Caki2 (cell line): ENCODE measurements at places on chromosomes 6 and 20. TPM values are rescaled to one million over a fixed set of nuclear protein-coding genes. Genes with fewer than 3 reads are reported as not detected.

ZSCAN31 gene
- 97.8 and 235 TPM in 2 replicates for total RNA-seq

CTAGE9 gene
- total RNA-seq = not detected in 2 replicates

DNA sequence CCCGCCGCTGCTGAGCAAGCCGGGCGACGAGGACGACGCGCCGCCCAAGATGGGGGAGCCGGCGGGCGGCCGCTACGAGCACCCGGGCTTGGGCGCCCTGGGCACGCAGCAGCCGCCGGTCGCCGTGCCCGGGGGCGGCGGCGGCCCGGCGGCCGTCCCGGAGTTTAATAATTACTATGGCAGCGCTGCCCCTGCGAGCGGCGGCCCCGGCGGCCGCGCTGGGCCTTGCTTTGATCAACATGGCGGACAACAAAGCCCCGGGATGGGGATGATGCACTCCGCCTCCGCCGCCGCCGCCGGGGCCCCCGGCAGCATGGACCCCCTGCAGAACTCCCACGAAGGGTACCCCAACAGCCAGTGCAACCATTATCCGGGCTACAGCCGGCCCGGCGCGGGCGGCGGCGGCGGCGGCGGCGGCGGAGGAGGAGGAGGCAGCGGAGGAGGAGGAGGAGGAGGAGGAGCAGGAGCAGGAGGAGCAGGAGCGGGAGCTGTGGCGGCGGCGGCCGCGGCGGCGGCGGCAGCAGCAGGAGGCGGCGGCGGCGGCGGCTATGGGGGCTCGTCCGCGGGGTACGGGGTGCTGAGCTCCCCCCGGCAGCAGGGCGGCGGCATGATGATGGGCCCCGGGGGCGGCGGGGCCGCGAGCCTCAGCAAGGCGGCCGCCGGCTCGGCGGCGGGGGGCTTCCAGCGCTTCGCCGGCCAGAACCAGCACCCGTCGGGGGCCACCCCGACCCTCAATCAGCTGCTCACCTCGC is 1.5 kb downstream of the ARID1B start:
- DNase-seq = peak; percentile 67

- no peak for DNase-seq
Measured at GRCh38 chr6:55277646-55278045, 49.6 kb upstream of the GFRAL start.

DNA sequence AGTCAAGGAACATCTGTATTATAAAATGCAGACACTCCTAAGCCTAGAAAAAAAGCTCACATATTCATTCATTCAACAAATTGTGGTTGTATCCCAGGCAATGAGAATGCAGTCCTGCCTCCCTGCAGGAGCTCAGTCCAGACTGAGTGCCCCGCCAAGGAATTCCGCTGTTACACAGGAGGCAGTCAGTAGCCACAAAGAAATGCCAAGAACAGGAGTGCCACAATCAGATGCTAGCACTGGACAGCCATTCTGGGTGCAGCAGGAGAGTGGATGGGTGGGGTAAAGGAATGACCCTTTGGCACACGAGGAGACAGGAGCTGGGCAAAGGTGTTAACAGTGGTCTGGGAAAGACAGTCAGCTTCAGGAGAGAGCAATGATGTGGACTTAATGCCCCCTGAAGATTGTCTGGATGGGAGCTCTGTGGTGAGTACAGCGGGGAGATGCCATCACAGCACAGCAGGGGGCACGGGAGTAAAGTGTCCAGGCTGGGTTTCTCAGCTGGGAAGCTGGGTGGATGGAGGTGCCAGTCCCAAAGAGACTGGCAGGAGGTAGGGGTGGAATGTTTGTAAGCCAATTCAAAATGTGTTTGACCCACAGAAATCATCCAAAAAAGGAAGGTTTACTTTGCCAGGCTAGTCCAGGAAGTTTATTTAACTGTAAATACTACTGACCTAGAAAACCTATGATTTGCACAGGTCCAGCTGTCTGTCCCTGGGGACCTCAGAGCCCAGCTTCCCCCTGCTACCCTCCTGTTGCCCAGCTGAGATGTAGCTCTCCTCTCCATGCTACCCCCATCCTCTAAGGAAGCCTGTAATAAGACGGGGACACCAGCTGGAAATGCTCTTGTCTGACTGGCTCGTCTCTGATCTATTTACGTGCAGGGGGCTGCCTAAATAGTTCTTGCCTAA is 84.1 kb downstream of the SLC23A2 start:
- peak; percentile 53 for DNase-seq

GRCh38 chr6:22451962-22452361 is 117.4 kb upstream of the HDGFL1 start:
- DNase-seq = no peak

GRCh38 chr6:155341130-155341828 is 27.0 kb upstream of the TFB1M start:
- DNase-seq = peak; percentile 57

DNA sequence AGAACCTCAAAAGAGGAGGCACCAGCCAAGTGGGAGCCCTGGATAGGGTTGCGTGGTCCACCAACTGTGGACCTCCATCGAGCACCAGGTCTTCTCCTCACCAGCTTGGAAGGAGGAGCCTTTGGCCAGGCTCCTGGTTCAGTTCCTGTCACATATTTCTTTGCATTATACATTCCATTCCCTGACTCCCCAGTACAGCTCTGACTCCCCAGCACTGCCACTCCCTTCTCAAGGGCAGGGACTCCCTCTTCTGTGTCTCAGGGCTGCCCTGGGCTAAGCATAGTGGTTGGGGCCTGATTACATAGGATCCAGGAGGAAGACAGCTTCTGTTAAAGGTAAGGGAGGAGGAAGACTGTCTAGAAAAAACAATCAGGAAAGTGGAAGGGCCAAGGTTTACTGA is 91.1 kb downstream of the MRPL14 start:
- DNase-seq = no peak

DNA sequence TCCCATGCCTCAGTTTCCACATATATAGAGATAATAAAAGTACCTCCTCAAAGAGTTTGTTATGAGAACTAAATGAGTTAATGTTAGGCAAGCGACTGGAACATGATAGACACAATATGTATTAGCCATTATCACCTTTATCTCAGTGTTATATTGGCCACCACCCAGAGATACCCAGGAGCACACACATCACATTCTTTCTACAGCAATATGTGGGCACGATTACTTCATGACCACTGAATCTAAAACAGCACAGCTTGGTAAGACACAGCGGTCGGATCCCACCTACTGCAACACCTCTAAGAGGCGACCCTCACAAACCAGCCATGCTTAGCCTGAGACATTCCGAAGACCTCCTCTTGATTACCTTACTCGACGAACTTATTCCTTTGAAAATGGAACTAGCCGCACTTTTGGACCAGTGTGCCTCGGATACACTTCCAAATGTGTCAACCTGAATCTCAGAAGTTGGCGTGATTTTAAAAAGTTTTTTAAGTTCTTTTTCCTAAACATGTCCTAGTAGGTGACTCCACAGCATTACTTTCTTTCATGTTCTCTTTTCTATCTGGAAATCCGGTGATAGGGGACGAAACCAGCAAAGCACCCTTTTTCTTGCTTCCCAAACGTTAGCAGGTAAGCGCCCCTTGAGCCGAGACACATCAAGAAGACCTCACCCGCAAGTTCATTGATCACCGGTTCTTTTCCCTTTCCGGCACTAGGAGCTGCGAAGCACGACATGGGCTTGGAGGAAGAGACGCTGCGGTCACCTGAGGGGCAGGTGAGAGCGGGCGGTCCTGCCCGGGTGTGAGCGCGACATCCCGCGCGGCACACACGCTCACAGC is 923 bp downstream of the GMDS start:
- no peak for DNase-seq

- DNase-seq = no peak
Measured at GRCh38 chr6:3755637-3756545, 4.4 kb upstream of the PXDC1 start.

DNA sequence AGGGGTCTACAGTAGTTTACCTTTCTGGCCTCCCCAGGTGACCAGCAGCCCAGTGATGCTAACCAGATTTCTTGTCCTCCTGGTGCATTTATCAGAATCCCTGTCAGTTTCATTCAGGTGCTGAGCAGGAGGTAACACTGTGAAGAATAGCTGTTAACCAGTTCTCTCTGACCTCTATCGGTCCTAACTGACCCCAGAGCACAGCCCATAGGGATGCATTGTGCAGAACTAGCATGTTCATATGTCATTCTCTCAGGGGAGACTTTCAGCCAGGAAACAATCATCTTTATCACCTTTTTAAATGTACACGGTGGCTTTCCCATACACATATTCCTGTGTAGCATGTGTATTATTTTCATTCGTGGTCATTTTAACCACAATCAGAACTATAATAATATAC is 49.9 kb downstream of the CNR1 start:
- DNase-seq = no peak

DNA sequence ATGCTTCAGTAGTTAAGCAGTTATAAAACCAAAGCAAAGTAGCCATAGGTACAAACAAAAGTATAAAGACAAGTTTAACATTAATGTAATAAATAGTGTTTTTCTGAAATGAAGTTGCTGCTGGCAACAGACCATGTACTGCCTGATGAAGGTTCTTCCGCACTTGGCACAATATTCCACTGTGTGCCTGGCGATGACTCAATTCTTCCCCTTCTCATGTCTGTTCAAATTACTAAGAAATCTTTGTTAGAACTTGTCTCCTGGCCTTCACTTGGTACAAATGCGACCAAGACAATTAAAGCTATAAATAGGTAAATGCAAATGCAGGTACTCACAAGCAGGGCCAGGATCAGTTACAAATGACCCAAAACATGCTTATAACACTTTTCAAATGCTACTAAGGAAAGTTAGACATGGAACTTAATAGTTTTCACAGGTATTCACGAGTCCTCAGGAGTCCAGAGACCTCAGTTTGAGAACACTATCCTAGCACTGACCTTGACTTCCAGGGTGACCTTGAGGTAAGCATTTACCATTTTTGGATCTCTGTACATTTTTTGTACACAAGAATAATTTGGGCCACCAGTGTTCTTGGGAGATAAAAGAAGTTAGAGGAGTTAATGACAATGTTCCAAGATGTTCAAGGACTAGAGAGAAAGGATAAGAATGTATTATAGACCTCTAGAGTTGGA is 8.1 kb upstream of the DDR1 start:
- DNase-seq = no peak

DNA sequence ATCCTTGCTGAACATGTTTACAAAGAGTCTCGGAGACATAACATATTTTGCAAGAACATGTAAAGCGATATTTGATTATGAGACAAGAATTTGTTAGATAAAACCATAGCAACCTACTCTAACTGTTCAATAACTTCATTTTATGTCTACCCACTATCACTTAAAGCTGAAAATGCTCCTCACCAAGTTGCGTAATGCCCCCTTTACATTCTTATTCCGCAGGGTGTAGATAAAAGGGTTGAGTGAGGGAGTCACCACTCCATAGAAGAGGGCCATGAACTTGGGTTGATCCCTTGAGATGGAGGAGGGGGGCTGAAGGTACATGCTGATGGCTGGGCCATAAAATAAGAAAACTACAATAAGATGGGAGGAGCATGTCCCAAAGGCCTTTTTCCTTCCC is 29.9 kb downstream of the OR2J3 start:
- DNase-seq = no peak

DNA sequence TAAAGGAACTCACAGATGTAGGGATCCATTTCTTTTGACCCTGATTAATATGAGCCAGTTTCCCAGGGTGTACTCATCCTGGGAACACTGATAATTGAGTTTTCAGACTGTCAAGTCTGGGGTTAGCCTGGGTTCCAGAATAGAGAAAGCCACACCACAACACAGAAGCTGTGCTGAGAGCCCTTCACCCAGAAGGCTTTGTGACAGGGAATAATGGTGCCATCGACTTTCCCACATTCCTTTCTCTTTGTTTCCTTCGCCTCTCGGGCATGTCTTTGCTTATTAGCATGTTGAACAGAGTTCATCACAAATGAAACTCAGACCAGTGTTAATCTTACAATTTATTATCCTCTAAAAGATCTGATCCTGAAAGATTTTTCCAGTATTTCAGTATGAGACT is 95.0 kb downstream of the TCP11 start:
- DNase-seq = no peak

DNA sequence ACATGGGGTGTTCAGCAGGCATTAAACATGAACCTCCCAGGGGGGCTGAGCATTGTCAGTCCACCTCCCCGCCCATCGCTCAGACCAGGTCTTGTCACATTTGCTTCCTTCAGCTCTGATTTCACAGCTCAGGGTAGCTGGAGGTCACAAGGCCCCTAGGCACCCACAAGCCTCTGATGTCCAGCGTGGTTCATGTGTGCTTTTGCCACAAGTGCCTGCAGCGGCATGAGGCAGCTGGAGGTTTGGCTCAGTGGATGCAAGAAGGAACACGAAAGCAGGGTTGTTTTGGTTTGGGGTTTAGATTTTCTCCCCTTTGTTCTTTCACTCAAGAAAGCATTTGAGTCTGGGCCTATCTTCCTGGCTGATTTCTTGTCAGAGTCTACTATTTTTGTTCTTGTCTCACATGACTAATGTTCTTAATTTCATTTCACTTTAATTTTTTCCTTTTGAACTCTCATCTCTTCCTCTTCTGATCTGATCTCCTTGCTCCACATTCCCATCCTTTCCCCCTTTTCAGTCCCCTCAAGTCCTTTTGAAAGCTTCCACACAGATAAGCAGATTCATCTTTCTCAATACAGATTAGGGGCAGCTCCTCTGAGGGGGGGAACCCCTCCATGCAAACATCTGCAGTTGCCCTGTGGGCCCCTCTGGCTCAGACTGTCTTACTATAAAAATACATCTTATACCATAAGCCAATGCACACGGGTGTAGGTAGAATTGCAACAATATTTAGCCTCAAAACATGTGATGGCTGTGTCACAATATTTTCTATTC is 68.1 kb upstream of the CEP85L start:
- DNase-seq = no peak

- DNase-seq = no peak
Measured at GRCh38 chr6:135325624-135326424, 144.7 kb downstream of the MYB start.

GRCh38 chr6:12119085-12119588 is 107.0 kb downstream of the HIVEP1 start:
- DNase-seq = peak; percentile 87

DNA sequence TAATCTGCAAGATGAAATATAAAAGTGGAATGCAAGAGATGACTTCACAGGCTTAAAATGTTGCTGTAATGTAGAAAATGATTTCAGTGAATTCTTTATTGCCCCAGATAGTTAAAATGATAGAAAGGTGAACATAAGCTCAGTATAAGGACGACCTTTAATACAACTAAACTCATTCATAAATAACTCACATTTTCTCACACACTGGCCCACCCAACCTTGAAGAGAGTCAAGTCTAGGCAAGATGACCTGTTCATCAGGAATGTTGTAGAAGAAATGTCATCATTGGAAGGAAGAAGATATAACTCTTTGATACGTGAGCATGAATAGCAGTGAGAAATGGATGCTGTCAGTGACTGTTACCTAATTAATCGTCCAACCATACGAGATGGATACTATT is 111.1 kb upstream of the SASH1 start:
- peak; percentile 77 for DNase-seq

- DNase-seq = no peak
Measured at GRCh38 chr6:88910922-88911778, 52.3 kb downstream of the RNGTT start.
